C1 segment of cervical spinal cord (tissue), 14 donors: ENCODE measurements at places on chromosomes 7 and 10.

DNA sequence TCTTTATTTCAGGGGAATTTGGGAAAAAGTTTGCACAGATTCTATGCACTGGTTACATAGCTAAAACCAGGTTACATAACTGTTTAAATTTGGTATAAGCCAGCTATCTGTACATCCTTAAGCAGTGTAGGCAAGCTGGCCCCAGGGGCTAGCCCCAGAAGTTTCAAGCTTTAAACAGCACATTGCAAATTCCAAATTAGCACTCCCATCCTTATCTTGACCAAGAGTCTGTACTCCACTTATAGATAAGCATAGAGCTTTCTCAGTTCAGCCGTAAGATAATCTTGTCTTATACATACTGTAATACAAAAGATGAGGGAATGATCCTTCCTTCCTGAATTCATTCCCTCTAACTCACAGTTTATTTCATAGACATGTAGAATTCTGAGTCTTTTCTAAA is 109.3 kb downstream of the SPAG6 start:
- no peak for DNase-seq

DNA sequence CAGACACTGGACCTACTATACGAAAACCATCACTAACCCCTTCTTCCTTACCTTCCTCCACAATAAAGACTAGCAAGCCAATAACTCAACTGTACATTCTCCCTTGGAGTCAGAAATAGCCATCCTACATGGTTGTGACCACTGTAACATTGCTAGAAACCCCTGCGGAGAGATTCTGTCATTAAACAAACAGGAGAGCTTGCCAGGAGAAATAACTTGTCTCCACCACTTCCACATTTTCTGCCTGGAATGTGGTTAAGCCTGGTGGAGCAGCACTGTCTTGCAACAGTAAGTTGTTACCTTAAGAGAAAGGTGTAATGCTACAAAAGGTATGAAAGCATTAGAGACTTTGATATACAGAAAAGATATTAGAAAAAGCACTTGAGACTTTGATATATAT is 45.8 kb downstream of the THSD7A start:
- DNase-seq: no peak

DNA sequence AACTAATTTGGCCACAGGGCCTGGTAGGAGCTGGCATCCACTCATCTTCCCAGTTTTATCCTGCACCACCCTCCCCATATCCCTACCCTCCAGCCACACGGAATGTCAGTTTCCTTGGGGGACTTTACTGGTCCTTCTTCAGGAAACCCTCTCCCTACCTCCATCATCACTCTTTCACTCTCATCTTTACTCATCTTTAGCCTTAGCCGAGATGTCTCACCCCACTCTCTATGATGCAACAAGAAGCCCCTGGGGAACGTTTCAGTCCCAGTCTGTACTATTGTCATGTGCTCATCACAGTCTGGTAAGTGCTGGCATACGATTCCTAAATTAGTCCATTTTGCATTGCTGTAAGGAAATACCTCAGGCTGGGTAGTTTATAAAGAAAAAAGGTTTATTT is 34.9 kb upstream of the TMEM248 start:
- no peak for DNase-seq

DNA sequence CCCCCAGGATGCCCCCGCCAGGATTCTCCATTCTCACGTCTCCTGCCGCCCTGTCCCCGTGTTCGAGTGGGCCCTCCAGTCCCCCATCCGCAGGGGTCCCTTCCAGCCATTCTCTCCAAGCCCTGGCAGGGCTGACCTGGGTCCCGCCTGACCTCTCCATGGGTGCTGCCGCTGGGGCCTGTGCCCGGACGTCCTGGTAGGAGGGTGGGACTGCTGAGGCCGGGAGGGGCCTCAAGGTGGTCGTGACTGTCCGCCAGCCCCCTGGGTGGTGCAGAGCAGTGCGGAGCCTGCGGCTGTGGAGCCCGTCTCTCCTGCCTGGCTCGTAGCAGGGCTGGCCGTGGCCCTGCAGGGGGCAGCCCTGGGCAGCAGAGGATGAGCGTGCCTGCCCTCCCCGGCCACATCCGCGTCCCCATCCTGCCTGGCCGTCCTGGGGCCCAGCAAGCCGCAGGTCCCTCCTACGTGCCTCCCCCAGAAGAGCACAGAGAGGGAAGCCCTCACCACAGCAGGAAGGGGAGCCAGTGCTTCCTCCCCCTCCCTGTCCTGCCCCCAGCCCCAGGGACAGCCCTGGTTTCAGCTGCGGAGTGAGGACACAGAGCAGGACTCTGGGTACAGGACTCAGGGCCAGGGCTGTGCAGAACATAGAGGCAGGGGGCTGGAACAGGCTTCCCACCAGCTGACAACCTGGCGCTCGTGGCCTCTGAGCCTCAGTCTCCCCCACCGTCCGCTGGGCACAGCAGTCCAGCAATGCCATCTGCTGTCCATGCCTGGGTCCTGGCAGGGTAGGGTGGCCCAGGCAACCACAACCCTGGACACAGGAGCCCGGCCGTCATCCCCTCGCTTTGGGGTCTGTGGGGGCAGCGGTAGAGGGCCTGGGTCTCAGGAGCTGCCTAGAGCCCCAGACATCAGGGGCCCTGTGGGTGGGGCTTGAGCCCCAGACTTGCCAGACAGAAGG is 1.5 kb upstream of the GRIFIN start:
- DNase-seq: peak; percentile 41

DNA sequence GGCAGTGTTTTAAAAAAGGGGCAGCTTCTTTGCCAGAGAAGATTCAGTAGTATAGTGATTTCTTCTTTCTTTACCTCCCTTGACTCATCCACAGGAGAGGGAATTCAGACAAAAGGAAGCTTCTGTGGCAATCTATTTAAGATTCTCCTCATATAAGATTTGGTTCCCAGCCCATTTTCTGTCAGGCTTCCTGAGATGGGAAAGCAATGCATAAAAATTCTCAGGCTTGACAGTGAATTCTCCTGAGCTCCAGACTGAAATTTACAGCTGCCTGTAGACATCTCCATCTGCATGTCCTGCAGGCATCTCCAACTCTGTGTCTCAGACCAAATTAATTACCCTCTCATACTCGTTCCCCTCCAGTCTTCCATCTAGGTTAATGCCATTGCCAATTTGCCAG is 72.8 kb downstream of the TSPAN12 start:
- DNase-seq: no peak

DNA sequence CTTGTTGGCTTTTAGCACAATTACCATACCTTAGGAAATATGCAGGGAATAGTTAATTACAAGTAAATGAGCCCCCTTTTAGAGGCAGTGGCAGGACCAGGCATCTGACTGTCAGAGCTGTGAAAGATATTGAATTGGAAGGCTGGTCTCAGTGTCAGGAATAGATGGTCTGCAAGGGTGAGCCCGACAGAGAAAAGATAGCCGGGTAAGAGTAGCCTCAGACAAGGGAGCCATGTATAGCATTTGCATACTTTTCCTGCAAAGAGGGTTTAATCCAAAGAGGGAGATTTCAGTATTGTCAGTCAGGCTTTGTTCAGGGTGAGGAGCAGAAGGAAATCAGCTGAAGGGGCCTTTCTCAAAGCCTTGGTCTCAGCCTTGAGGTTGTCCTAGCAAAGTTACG is 128.9 kb upstream of the FZD1 start:
- no peak for DNase-seq

DNA sequence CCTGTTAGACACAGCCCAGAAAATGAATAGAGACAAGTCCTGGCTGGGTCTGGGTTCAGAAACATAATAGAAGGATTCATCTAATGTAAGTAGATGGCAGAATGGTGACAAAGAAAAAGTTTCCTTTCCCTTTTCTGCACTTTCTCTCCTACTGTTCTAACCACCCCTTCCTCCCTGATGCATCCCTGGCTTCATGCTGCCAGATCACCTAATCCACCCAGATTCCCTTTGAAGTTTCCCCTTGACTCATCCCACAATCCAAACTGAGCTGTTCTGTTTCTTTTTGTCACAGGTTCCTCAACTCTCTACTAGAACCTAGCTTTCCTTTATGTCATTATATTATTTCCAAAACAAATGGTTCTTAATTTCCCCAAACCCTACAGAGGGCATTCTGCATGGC is 1.1 kb upstream of the MACC1 start:
- DNase-seq: no peak

GRCh38 chr10:116768786-116769185 is 26.4 kb upstream of the HSPA12A start:
- DNase-seq: no peak
